ENCODE measurements at places on chromosomes 11 and 22.

- DNase-seq: no peak
These were observed 16.2 kb downstream of the P2RY6 start for GRCh38 chr11:73288192-73288872.

DNA sequence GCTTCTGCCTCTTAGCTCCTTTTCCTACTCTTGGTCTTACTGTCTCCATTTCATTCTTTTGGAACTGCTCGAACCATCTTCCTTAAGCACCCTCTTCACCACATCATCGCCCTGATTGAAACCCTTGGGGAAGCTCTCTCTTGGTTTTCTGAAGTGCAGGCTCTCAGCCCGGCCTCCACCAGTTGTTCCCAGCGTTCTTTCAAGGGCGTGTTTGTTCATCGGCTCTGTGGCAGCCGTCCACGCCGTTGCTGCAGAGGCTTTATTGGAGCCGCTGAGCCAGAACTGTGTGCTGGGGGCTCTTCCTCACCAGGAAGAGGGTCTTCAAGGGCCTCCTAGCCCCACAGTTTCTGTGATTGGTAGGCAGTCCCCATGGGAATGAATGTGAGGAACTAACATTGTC lies 214.1 kb downstream of the TBC1D22A start:
- no peak for DNase-seq

- DNase-seq: no peak
These were observed 78.8 kb downstream of the CTTN start for GRCh38 chr11:70477176-70477575.

- DNase-seq: no peak
These were observed 664 bp downstream of the DDB2 start for GRCh38 chr11:47215366-47215910.

- no peak for DNase-seq
These were observed 10.4 kb downstream of the AP1B1 start for GRCh38 chr22:29377979-29378378.

- peak; percentile 35 for DNase-seq
These were observed 17.0 kb upstream of the TMEM218 start for GRCh38 chr11:125128450-125128849.

GRCh38 chr11:66539870-66540213 lies 6.0 kb downstream of the ZDHHC24 start:
- no peak for DNase-seq

DNA sequence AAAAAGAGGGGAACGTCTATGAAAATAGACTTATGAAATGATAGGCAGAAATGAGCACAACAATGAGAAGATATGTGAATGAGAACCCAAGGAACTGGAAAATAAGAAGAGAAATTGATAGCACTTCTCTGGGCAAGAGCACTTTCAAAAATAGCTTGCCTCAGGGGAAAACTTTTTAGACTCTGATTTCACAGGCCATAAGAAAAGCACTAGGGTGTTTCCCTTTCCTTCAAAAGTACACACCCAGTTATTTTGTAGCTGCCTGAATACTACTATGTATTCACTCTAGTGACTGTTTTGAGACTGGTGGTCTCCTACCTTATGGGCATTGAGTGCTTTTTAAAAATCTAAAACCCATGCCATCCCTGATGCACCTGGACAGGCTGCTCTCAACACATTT lies 172.3 kb upstream of the SOX6 start:
- no peak for DNase-seq
